ENCODE measurements at places on chromosomes 12 and 14. TPM values are rescaled to one million over a fixed set of nuclear protein-coding genes. Genes with fewer than 3 reads are reported as not detected.
A peak's percentile ranks its signal among the peaks of the same experiment; 100 is the strongest.

- DNase-seq, result no peak
Measured at GRCh38 chr14:68627868-68628604, 164.8 kb downstream of the ZFP36L1 start.

- no peak for DNase-seq
Measured at GRCh38 chr14:20970983-20971704, 15.9 kb downstream of the RNASE2 start.

DNA sequence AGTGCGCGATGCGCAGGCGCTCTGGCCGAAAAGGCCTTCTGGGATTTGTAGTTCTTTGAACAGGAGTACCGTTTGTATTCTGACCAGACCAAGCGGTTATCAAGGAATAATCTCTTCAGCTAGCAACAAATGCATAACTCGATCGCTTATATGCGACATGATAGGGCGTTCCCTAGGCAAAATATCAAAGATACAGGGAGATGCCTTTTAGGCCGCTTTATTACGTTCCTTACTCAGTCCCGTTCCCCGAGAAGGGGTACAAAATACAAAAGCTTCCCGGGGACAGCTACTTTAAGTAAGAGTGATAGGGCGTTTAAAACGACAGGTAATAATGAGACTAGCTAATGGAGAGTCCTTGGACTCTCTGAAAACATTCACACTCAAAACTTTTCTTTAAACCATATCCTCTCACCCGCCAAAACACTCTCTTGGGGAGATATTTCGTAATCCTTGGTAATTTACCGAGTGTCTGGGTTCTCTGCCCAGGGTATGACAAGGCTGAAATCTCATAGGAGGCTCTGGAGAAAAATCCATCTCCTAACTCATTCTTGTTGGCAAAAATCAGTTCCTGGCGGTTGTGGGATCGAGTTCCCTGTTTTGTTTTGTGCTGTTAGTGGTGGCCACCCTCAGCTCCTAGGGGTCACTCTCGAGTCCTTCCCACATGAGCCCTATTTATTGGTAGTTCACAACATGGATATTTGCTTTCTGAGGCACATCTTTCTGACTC lies 412 bp upstream of the SNW1 start:
- peak; percentile 2 for DNase-seq

- DNase-seq, result no peak
Measured at GRCh38 chr14:88914956-88915355, 90.5 kb downstream of the TTC8 start.

DNA sequence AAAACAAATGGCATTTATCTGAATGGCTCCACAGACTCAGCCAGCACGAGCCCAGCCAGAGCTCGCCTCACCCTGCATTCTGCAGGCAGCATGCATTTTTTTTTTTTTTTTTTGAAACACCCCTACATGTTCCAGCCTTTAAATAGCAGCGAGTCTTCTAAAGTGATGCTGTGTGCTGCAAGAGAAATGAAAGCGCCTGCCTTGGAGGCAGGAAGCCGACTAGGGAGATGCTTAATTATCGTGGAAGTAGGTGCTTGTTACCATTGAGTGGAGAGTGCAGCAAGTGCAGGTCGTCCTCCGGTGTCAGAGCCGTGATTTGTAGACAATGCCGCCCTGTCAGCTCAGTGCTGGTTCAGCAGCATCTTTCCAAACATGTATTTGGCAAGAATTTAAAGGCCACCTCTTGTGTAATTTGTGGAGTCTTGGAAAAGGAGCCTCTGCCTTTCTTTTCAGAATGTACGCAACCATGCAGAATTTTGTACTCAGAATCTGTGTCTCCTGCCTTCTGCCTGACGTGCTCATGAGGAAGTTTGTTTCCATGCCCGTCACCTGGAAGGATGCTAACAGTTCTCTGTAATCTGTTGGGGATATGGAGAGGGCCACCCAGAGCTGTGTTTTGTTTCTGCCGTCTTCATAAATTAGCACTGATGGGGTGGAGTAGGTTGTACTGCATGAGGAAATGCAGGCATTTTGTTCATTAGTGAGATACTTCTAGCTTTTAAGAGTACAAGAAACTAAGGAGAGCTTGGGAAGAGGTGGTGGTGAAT lies 345.9 kb upstream of the RGS6 start:
- DNase-seq, result no peak

DNA sequence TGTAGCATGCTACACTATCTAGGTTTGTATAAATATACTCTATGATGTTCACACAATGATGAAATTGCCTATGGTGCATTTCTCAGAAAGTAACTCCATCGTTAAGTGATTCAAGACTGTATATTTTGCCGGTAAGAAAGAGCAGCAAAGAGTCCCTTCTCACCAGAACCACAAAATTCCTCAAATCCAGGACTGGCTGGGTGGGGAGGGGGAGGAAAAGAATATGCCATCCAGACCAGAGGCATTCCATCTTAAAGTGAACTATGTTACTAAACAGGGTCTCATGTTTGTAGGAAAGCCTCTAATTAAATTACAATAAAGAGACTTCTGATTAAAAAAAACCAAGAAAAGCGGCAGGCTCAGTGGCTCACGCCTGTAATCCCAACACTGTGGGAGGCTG lies 11.5 kb downstream of the UBE2N start:
- DNase-seq, result no peak

GRCh38 chr14:25430808-25431207 lies 380.9 kb upstream of the STXBP6 start:
- DNase-seq, result no peak

DNA sequence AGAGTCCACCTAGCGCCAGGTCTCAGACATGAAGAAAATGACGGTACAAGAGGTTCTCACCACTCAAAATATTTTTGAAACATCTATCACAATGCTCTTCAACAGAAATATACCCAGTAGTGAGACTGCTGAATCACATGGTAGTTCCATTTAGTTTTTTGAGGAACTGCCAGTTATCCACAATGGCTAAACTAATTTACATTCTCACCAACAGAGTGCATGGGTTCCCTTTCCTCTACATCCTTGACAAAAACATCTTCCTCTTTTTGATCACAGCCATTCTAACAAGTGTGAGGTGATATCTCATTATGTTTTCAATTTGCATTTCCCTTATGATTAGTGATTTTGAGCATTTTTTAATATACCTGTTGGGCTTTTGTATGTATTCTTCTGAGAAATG lies 5.7 kb upstream of the GPR65 start:
- DNase-seq, result no peak

DNA sequence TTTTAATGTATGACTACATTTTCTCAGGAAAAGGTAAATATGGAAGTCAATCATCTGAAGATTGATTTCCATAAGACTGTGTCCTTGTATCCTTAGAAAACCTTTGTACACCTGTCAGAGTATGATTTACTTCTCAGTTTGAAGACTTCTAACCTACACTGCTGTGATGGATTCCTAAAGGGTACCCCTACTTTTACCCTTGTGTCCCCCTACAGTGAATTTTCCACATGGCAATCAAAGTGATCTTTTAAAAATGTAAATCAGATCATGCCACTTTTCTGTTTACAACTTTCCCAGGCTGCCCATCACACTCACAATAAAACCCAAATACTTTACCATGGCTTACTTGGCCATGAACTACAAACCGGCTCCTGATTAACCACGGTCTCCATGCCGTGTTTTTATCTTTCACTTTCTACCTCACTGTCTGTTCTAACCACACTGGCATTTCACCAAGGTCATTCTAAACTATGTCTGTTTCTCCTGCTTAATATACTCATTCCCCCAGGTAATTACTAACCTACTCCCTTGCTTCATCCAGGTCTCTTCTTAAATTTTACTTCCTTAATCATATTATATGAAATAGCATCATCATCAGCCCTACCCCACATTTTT lies 8.1 kb downstream of the DNAI7 start:
- DNase-seq, result no peak

GRCh38 chr14:88481794-88482193 lies 73.0 kb downstream of the PTPN21 start:
- no peak for DNase-seq

- no peak for DNase-seq
Measured at GRCh38 chr14:91126761-91127160, 12.9 kb downstream of the DGLUCY start.

- no peak for DNase-seq
Measured at GRCh38 chr12:47807338-47807737, 12.4 kb downstream of the HDAC7 start.

GRCh38 chr12:113241191-113242025 lies 20.1 kb downstream of the TPCN1 start:
- DNase-seq, result peak; percentile 98

GRCh38 chr12:130700492-130701401 lies 15.4 kb downstream of the RIMBP2 start:
- no peak for DNase-seq

GRCh38 chr12:11976005-11976404 lies 94.7 kb upstream of the BCL2L14 start:
- DNase-seq, result no peak

GRCh38 chr14:43887523-43887922 lies 619.6 kb downstream of the FSCB start:
- no peak for DNase-seq

DNA sequence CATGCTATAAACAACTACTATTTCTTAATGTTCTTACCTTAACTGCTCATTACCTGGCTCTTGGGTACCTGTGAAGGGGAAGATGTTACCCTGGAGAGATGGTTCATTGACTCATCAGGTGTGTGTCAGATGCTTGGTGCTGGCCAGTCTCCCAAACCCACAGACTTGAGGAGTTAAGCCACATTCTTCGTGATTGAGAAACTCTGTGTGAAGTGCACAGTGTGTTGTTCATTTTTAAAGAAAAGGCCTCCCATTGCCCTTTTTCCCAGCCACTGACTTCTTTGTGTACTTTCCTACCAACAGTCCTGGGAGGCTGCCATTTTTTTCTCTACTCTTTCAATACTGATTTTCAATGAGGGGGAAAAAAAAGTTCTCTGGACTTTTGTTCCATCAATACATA lies 3.2 kb downstream of the MGST1 start:
- peak; percentile 70 for DNase-seq

TRIP11 gene
- polyA plus RNA-seq, result 20.2 TPM

CPM gene
- 5.8 TPM for polyA plus RNA-seq

CLEC7A gene
- not detected for polyA plus RNA-seq

FERMT2 gene
- polyA plus RNA-seq, result 275 TPM

KRT3 gene
- not detected for polyA plus RNA-seq

MOK gene
- polyA plus RNA-seq, result 20.5 TPM

POTEM gene
- not detected for polyA plus RNA-seq

HOXC12 gene
- polyA plus RNA-seq, result 0.05 TPM

CIROP gene
- 0.07 TPM for polyA plus RNA-seq

IFNG-AS1 gene
- polyA plus RNA-seq, result not detected

EXOC5 gene
- polyA plus RNA-seq, result 24.0 TPM

TMEM179 gene
- polyA plus RNA-seq, result not detected

AACS gene
- 27.5 TPM for polyA plus RNA-seq
